ENCODE measurements at places on chromosomes 12 and 14.

DNA sequence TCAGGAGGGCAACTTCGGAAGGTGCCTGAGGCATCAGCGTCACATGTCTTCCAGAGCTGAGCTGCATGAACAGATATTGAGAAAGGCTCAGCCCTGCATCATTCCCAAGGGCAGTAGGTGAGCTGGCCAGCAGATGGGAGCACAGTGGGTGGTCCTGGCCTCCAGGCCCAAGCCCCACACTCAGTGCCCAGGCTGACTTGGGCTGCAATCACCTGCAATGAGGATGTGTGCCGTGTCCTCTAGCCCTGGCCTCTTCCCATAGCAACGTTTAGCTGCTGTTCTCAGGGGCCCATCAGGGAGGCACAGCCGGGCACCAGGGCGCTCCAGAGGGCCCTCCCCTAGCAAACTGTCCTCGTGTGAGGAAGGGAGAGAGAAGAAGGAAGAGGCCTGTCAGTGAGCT, 32.0 kb downstream of the TEP1 start:
- DNase-seq, result no peak

DNA sequence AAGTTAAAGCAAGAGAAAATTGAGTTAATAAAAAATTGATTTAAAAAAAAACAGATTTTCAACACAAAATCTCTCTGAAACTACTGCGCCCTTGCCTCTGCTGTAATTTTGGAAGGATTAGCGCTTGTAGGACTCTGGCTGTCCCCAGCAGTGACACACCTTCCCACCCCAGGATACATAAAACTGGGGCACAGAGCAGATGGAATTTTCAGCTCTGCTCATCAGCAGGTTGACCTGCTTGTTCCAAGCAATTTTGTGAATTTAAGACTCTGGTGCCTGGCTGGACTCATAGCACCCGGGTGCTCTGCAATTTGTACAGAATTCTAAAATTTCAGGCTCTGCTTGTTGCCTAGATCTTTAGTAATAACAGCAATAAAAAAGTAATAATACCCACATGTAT, 257.8 kb upstream of the GARIN6 start:
- no peak for DNase-seq

DNA sequence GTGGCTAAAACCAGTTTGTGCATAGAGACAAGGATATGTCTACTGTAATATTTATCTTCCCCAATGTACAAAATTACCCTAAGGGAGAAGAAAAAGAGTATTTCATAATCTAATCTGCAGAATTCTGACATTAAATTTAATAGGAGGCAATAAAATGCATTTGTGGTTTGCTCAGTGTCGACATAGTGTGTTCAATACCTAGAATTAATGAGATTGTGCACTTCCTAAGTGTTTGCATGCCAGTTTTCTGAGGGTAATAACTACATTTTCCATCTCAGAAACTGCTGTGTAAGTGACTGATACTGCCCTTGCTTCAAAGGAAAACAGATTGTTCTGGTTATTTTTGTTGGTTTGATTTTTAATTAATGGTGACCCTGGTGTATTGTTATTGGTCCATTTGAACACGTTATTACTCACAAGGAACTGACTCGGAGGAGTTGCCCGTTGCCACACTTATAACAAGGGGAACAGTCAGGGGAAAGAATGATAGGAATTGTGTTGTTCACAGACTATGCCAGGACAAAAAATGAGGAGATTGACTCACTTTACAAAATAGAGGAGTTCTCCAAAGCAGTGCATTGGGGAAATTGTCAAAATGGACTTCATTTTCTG, 960.3 kb upstream of the TMEM132C start:
- DNase-seq, result no peak

- DNase-seq, result no peak
Measured at GRCh38 chr12:6791931-6792520, 2.7 kb downstream of the CD4 start.

DNA sequence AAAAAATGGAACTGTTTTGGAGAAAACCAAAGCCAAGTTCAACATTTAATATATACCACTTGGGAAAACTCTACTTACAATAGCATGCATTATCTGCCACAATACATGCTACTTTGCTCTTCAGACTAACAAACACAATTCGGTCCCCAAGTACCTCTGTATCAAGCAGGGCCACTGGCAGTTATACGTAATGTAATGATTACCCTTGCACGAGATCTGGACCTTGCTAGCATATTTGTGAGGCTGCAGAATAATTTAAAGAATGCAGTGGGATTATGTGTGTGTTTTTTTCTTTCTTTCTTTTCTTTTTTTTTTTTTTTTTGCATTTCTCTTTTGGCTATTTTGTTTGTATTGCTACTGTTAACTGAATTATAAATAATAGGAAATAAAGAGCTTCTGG, 22.8 kb upstream of the PYGL start:
- no peak for DNase-seq

- no peak for DNase-seq
Measured at GRCh38 chr14:61730756-61731373, 31.4 kb upstream of the SNAPC1 start.

GRCh38 chr14:47442211-47442610, 233.2 kb downstream of the MDGA2 start:
- DNase-seq, result no peak

DNA sequence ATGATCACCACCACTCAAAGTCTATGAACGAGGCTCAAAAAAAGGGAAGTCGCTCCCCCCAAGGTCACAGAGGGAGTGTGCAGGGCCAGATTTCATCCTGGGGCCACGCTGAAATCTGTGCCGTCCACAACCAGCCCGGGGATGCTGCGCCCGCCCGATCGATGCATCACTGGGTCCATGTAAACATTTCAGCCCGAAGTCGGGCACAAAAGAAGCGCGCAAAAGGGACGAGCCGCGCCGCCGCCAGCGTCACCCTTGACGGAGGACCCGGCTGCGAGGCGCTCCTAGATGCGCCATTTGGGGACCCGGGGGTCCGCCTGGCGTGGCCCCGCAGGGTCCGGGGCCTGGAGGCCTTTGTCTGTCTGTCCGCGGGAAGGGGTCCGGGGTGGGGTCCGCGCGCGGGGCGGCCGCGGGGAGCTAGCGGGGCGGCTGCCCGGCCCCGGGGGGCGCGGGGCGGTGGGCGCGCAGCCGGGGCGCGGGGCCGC, 503 bp downstream of the FBXO21 start:
- peak; percentile 57 for DNase-seq

DNA sequence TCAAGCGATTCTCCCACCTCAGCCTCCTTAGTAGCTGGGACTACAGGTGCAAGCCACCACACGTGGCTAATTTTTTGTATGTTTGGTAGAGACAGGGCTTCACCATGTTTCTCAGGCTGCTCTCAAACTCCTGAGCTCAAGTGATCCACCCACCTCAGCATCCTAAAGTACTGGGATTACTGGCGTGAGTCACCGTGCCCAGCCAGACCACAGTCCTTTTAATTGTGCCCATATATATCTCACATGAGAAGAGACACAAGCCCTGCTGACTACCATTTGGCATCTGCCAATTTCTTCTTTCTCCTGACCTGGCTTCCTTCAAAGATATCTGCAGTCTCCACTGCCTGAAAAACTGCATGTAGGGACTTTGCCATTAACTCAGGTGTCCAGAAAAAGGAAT, 142.5 kb downstream of the DPY19L2 start:
- DNase-seq, result no peak

GRCh38 chr14:104588066-104588857, 8.7 kb downstream of the C14orf180 start:
- DNase-seq, result no peak

- DNase-seq, result no peak
Measured at GRCh38 chr12:110913119-110914056, 7.0 kb downstream of the MYL2 start.

- DNase-seq, result no peak
Measured at GRCh38 chr14:96117101-96117897, 78.1 kb downstream of the C14orf132 start.

GRCh38 chr14:55347748-55348147, 63.9 kb downstream of the ATG14 start:
- DNase-seq, result no peak

- no peak for DNase-seq
Measured at GRCh38 chr12:503111-503761, 43.5 kb downstream of the B4GALNT3 start.

DNA sequence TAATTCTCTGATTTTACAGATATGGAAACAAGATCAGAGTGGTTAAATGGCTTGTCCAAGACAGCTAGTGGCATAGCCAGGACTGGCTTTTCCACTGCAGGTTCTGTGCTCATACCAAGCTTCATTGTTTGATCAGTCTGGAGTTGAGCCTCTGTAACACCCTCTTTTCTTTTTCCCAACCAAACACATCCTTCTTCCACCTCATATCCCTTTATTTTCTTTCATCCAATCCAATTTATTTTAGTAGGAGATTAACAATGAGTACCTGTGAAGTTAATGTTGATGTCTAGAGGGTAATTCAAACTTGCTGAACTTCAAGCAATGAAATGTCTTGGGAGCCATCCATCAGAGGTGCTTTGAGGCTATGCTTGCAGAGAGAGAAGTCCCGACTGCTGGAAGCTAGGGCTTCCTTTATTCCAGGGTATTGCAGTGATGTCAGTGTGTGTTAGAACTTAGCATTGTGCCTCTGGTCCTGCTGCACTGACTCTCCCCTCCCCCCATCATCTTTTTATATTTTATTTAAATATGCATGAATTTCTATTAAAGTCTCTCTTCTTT, 452.1 kb upstream of the PDE3A start:
- no peak for DNase-seq

DNA sequence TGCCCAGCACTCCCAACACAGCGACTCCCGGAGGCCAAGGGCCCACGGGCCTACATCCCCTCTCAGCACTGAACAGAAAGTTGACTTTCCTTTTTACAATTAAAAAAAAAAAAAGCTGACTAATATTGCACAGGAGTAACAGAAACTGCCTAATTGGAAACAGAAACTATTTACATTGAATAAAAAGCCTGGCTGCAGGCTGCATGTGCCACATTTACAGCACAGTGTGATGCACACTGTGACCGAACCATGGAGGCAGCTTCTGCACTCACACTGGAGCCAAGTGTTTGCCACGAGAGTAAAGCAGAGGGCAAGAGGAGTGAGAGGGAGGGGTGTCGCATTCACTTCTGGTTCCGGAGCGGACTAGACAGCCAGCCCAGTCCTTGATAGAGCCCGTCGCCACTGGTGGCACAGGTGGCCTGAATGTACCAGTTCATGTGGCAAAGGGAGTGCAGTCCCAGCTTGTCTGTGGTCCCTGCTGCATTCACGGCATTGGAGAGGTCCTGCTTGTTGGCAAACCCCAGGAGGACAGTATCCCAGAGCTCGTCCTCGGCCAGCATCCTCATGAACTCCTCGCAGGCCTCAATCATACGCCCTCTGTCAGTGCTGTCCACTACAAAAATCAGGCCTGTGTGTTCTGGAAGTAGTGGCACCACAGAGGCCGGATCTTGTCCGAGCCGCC, 59.2 kb downstream of the SPPL3 start:
- DNase-seq, result no peak

DNA sequence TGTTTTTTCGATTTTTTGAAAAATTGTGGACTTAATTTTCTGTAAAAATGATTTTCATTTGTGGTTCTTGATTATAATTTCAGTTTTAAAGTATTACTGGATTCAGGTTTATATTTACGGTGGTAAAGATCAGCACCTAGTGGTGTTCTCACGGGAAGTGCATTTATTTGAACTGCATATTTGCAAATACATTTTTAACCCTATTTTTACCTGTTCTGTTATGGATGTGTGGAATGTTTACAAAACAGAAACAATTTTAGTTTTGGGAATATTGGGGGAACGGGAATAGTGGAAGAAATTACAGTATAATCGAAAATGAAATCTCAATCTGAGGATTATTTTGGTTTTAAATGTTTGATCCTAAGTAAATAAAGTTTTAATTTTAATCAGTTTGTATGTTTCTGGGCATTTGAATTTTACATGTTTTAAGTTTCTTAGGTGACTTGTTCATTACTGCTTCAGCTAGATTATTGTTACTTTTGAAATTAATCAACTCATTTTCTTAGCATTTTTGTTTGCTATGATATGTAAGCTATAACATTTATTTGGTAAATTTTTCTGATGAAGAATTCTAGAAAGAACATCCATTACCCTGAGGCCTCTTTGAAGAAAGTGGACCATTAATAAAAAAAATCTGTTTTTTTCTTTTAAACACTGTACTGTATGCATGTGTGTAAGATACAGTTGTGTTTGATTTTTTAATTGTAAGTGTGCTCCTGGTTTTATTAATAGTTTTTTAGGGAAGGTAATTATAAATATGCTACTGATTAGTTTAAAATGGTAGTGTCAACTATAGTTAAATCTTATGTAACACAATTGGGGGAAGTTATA, 942 bp downstream of the ATF7IP start:
- DNase-seq, result no peak

DNA sequence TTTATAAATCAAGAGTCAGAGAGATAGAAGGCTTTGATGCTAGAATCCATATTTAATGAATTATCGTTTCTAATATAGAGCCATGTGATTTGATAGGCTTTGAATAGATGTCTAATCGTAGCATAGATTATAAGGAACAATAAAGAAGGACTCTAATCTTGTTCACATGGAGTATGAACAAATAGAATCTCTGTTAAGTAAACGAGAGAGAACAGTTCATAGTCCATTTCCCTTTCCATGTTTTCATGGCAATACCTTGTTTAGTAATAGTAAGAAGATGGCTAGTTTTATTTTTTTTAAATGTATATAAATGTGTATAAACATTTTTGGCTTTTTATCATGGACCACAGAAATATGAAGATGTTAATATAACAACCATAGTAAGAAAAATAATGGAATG, 32.3 kb upstream of the RAD51AP1 start:
- no peak for DNase-seq

GRCh38 chr12:119157978-119158377, 20.8 kb upstream of the HSPB8 start:
- DNase-seq, result no peak

- no peak for DNase-seq
Measured at GRCh38 chr12:91379051-91379775, 196.6 kb upstream of the DCN start.

- DNase-seq, result peak; percentile 82
Measured at GRCh38 chr14:73758392-73759182, 44.4 kb upstream of the PNMA1 start.

DNA sequence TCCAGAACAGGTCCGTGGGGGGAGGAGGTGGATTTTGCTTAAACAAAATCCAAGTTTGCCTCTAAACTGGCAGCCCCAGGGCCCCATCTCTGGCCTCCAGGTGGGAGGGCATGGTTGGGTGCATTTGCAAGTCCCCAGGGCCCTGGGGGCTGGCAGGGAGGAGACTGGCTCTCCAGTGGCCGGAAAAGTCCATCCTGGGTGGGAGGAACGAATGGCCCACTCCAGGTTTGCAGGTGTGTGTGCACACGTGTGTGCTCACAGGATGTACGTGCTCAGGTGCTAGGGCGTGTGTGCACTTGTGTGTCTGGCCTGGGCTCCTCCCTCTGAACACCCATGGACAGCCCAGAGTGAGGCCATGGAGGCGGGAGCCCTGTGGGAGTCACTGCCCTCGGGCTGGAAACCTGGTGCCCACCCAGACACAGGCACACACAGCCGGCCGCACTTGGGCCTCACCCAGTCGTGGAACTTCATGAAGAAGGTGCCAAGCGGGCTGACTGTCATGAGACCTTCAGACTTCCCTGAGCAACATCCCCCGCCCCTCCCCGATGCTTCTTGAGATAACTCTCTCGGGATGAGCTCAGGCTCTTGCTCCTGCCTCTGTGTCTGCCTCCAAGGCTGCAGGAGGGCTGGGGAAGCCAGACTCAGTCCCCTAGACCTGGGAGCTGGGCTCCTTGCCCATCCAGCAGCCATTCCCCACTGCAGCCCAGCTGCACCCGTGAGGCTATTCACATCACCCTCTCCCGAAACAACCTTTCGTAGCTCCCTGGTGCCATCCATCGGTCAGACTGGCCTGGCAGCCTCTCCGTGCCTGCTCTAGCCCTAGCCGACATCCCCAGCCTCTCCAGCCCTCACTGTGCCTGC, 9.4 kb downstream of the AHNAK2 start:
- no peak for DNase-seq

Measured in stimulated activated CD8-positive, alpha-beta memory T cell treated with anti-CD3 and anti-CD28 coated beads, Interleukin-4, amount 100 ng/mL, for 48 hours (primary cell).